ENCODE measurements at places on chromosomes 11 and 22.

DNA sequence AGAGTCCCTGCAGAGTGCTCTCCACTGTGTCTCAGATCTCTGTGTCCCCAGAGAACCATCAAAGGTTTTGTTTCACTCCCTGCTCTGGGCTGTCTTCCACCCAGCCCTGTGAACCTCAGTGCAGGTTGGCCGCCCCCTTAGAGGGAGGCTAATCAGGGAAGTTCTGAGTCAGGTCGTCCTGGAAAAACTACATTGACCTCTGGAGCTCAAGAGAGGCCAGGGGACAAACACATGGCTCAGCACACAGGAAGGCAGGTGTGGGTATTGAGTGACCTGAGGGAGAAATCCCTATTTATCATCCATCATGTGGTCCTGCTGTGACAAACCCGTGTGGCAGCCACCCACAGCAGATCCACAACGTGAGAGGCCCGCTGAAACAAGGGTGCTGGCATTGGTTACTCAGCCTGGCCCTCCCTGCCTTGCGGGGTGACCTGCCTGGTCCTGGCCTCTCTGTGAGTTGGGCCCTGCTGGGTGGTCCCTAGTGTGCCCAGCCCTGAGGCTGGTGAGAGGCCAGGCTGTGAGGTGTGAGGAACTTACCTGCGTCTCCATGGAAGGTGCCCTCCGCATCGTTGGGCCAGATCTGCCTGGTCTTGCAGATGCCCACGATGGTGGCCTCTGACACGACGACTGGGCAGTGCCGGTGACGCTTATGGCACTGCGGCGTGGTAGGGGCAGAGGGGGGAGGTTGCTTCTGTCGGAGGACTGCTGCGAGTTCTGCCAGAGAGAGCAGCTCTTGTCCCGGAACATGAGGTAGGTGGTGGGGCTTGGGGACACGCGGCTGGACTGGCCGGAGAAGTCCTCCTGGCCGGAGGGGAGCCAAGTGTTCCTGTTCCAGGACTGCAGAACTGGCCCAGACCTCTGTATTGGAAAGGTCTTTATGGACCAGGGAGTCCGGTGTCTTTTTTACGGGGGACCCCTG, 669 bp upstream of the BCR start:
- DNase-seq: no peak

DNA sequence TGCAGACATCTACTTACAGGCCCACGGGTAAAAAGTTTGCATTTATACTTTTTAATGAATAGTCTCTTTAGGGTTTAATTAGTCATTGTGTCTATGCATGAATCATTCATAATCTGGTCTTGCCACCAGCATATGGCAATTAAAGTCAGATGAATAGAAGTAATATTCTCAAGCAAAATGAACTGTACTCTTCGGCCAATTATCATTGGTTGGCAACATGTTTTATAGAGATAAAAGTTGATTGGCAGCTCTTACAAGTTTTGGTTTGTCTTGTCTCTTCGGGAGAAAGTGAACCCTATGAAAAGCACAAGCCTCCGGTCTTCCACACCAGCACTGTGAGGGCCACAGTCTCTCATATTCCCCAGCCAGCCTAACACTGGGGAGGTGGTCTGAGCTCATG, 97.8 kb downstream of the OSBP2 start:
- DNase-seq: no peak

DNA sequence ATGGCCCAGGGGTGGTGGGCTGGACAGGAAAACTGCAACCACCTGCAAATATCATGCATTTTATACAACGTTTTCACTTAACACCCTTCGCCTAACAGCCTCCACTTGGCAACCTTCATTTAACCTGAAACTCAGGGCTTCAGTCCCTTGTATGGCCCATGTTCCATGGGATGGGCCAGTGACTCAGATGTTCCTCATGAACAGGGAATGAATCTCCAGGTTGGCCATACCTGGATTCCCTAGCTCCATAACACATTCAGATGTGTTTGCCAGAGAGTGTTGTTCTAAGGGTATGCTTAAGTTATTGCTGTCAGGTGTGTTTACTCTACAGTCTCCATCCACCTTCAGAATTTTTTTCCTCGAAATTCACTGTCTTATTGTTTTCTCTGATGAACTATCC, 316.9 kb downstream of the JRKL start:
- DNase-seq: no peak

- DNase-seq: no peak
These were observed 3.3 kb upstream of the SHISA8 start for GRCh38 chr22:41917903-41918791.

DNA sequence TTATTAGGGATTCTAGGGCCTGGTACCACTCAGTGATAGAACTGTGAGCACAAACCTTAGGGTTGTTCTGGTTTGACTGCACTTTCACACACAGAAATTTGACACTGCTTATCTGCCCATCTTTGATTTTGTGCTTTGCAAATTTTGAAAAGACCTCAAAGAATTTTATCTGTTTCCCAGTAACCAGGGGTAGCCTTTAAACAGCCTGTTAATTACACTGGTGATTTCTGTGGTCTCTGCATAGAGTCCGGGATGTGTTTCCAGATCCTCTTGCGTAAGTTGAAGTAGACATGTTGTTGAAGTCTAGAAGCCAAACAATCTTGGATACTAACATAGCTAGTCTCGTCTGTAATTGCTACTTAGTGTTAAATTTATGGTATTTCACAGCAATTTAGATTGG, 75.3 kb downstream of the C22orf31 start:
- DNase-seq: no peak

DNA sequence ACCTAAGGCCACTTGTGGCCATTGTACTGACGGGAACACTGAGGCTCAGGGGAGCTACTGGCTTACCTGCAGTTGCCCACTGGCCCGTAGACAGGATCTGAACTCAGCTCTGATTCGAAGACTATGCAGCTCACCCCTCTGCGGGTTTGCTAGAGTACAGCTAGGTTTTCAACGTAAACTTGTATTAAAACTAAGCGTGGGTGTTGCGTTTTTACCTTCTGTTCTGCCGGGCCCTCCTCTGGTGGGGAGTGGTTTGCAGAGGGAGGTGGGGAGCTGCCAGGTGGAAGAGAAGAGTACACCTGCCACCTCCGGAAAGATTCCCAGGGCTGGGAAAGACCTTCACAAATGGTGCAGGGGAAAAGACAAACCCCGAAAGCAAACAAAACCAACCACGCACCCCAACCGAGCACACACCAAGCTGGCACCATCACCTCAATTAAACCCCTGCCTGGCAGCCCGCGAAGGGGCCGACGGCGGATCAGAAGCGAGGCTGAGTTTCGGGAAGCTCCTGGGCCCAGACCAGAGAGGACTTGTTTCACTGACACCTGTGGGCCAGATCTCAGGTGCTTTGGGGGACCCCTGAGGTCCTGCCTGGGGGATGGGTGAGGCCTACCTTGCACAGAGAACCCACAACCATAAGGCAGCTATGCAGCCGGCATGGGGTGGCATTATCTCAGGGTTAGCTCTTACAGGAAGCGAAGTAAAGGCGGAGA, 37.7 kb downstream of the SHISAL1 start:
- no peak for DNase-seq

GRCh38 chr11:109993786-109994185, 99.4 kb upstream of the ZC3H12C start:
- no peak for DNase-seq

GRCh38 chr11:57938351-57938750, 85.3 kb upstream of the OR9Q1 start:
- no peak for DNase-seq

DNA sequence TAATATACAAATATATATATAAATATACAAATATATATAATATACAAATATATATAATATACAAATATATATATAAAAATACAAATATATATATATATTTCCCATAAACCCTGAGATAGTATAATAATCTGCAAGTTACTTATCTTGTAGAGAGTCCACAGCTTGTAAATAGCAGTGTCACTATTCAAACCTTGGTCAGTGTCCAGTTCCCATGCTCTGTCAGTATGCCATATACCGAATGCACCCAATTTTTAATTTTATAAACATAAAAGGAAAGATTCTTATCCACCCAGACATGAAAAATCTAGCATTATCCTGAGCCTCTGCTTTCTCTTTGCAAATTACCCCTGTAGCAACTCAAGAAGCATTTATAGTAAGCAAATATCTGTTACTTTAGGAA, 21.6 kb upstream of the CTSC start:
- DNase-seq: no peak

DNA sequence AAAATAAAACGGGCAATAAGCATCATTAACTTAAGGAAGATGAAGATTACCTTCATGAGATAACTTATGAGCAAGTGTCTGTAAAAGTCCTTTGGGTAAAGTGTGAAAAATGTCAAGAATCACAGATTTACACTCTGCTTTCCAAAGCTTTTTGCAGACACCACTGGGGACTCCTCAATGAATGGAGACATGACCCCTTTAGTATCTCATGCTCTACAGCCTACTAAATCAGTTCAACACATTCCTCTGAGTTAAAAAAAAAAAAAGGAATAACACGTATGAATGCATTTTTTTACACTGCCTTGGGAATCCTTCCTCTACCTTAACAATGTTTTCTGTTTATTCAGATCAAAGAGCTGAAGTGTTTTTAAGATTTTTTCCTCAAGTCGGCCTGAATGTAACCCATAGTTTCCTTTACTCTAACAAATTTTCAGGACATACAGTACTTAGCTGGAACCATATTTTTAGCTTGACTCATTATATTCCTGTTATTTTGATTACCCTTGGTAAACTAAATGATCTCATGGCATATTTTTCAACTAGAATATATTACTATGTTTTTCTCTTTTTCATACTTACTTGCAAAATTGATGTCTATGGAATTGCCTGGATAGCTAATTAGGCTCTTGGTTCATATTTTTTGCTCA, 25.9 kb upstream of the RAB30 start:
- no peak for DNase-seq

DNA sequence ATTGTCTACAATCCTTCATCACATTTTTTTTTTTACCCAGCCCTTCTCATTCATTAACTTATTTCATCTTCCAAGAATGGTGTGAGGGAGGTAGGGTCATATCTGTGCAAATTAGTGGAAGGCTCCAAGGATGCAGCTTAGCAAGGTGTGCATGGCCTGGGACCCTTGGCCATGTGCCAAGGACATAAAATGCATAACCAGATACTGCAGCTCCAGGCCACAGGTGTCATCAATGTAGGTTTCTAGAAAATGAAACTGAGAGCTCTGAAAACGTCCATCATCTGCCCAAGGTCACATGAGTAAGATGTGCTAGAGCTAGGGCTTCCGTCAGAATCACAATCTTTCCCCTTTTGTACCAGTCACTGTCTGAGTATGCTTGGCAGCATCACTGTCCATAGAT, 29.8 kb downstream of the ANKK1 start:
- no peak for DNase-seq

DNA sequence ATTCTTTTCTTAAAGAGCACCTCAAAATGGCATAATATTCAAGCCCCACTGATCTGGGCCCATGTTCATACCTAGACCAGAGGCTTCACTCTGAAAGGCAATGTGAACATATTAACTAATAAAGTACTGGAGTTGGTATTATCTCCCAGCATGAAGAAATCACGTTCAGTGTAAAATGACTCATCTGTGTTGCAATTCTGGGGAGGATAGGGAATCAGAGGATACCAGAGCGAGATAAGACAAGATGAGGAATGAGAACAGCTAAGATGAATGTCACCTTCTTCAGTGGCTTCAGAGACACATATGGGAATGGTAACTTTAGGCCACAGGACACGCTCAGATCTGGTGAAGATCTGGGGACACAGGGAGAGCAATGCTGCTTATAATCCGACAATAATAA, 121.1 kb downstream of the NTM start:
- DNase-seq: no peak

DNA sequence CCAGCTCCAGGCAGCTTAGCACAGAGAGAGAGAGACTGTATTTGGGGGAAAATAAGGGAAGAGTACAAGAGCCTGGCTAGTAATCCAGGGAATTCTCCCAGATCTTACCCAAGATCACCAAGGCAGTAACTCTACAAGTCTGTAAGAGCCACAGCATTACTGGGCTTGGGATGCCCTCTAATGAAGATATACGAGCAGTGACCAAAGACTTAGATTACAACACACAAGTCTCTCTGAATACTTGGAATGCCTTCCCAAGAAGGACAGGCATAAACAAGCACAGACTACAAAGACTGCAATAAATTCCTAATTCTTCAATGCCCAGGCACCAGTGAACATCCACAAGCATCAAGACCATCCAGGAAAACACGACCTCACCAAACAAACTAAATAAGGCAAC, 17.7 kb downstream of the DNAJC24 start:
- no peak for DNase-seq

- DNase-seq: no peak
These were observed 20.5 kb upstream of the APOL5 start for GRCh38 chr22:35697142-35697541.

- DNase-seq: no peak
These were observed 538.8 kb upstream of the B3GAT1 start for GRCh38 chr11:134950692-134951304.

- no peak for DNase-seq
These were observed 7.7 kb downstream of the RHBDD3 start for GRCh38 chr22:29260031-29260560.

DNA sequence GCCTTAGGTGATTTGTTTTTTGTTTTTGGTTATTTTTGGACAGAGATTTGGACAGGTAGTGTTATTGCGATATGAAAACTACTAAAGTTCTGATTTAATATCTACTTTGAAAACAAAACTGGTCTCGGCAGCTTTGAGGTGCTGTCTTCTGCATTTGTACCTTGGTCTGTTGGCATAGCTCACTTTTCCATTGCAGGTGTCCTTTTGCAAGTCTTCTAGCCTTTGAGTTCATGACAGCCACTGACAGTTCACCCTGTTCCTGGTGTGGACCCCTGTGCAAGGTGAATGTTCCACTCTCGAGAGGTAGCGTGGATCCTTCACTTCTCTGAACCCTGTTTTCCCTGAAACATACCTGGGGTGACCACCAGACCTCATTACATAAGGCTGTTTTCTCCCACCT, 44.9 kb upstream of the ST14 start:
- no peak for DNase-seq

GRCh38 chr22:43094085-43094484, 4.9 kb upstream of the TTLL1 start:
- DNase-seq: no peak

- DNase-seq: no peak
These were observed 14.2 kb upstream of the MUC5B start for GRCh38 chr11:1208394-1209261.

Measured in NCI-H1436 treated with DMSO at 0.1 percent for 48 hours (cell line).